ENCODE measurements at places on chromosomes 1 and 21.

DNA sequence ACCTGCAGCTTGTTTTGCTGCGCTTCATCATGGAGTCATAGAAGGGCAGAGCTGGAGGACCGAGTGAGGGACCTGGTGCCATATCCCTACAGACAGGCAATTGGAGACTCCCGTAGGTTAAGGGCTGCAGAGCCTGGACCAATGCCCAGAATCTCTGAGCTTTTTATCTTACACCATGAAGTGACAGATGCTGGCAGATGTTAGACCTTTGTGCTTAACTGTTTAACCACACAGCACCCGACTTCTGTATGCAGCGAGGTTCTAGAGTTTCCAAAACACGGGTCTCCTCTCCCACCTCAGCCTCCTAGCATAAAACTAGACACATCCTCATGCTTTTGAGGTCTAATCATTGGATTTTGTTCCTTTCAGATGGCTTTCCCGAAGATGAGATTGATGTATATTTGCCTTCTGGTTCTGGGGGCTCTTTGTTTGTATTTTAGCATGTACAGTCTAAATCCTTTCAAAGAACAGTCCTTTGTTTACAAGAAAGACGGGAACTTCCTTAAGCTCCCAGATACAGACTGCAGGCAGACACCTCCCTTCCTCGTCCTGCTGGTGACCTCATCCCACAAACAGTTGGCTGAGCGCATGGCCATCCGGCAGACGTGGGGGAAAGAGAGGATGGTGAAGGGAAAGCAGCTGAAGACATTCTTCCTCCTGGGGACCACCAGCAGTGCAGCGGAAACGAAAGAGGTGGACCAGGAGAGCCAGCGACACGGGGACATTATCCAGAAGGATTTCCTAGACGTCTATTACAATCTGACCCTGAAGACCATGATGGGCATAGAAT, 47.6 kb downstream of the B3GALT5 start:
- peak; percentile 83 for DNase-seq

DNA sequence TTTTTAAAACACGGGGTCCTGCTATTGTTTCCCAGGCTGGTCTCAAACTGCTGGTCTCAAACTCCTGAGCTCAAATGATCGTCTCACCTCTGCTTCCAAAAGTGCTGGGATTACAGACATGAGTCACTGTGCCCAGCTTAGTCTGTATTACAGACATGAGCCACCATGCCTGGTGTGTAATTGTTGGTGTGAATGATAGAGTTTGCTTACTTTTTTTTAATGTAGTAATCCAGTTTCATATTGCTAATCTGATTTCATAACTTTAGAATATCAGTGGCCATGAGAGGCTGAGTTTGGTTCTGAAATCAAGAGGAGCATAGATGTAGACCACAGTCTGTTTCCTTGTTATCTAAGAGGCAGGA, 3.4 kb downstream of the EPB41 start:
- no peak for DNase-seq

GRCh38 chr1:197915862-197916499, 1.2 kb upstream of the LHX9 start:
- DNase-seq: no peak

GRCh38 chr1:45403718-45404117, 63.5 kb upstream of the MUTYH start:
- no peak for DNase-seq

GRCh38 chr1:235160383-235160956, 580 bp downstream of the RBM34 start:
- no peak for DNase-seq

DNA sequence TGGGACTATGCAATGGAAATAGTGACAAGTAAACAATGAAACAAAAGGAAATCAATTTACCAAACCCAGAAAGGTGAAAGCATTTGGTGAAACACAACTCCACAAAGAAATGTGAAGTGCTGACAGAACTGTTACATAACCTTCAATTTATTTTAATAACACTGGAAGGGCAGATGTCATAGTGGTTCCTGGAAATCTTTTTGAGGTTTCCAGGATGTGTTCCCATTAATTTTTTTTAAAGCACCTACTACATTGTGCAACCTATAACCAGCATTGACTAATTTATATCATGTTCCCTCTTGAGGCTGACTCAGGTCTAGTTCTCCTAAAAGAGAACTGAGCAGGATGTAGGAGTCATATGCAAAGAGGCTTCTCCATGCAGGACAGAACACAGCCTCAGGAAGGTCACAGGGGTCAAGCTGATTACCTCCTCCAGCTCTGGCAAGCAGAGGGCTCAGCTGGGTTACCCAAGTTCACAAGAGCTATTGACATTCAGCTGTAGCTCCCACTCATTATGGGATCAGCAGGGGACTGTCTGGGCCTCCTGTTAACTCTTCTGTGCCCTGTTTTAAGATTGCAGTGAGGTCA, 157.1 kb upstream of the NRIP1 start:
- no peak for DNase-seq

DNA sequence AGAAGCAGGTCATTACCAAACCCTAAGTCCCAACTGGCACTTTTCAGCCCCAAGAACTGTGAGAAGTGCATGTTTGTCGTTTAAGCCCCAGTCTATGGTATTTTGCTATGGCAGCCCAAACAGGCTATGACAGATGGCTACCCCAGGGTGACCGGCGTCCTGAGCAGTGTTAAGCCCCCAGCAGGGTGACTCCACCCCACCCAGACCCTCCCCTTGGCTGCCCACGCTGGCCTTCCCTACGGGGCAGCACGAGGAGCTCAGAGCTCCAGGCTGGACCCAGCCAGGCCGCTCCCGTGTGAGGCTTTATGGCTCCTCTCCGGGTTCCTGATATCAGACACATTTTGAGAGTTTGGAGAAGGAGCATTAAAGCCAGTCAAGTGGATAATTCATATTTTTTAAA, 684.0 kb downstream of the PTPRU start:
- no peak for DNase-seq
